ENCODE measurements at places on chromosomes 1 and 21.

DNA sequence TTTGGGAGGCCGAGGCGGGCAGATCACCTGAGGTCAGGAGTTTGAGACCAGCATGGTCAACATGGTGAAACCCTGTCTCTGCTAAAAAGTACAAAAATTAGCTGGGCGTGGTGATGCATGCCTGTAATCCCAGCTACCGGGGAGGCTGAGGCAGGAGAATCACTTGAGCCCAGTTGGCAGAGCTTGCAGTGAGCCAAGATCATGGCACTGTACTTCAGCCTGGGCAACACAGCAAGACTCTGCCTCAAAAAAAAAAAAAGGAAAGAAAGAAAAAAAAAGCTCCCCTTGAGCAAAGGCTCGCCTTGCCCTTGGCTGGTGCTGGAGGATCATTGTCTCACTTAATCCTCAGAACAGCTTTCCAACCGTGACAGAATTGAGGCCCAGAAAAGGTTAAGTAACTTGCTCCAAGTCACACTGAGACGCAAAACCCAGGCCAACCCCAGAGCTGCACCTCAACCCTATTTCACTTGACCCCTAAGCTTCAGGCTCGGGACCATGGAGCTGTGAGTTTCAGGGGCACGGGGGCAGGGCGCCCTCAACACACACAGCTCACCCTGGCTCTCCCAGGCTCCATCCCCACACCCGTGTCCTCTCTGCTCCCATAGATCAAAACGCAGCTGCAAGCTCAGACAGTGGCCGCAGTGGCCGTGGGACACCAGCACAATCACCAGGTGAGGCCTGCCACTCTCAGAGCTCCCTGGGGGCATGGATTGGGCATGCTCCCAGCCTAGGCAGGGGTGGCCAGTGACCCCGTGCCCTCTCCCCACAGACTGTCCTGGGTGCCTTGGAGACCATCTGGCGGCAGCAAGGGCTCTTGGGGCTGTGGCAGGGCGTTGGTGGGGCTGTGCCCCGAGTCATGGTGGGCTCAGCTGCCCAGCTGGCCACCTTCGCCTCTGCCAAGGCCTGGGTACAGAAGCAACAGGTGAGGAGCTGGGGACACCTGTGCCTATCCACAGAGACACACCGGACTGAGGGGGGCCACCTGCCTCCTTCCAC lies 1.6 kb downstream of the SLC25A34 start:
- no peak for DNase-seq

GRCh38 chr1:19367584-19368041 lies 55.5 kb downstream of the SLC66A1 start:
- no peak for DNase-seq

DNA sequence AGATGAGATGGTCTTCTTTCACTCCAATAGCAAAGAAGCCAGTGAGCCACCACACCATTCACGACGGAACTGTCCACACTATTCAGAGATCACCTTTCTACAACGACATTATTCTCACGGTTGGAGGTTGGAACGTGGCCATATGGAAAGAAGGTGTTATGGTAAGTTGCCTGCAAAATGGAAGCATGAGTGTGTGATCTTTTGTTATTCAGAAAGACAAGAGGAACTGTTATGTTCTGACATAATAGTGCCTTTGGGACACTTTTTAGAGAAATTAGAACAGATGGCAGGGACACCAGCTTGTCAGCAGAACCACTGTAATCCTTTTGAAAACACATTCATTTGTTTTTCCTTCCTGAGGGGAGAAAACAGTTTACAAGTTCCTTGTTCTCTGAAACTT lies 75.8 kb upstream of the MCOLN3 start:
- DNase-seq, result peak; percentile 54

GRCh38 chr1:11858968-11859871 lies 475 bp upstream of the NPPB start:
- no peak for DNase-seq

GRCh38 chr1:222643606-222643937 lies 25.7 kb downstream of the MIA3 start:
- DNase-seq, result no peak

DNA sequence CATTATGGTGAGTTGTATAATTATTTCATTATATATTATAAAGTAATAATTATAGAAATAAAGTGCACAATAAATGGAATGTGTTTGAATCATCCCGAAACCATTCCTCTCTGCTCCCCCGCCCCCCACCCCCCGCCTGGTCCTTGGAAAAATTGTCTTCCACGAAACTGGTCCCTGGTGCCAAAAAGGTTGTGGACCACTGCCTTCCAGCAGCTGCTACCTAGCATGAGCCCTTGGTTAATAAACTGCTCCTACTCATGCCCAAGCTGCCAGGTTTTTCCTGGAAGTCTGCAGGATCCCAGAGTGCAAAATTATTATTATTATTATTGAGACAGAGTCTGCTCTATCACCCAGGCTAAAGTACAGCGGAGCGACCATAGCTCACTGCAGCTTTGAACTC lies 6.8 kb upstream of the IFNGR2 start:
- DNase-seq, result no peak

DNA sequence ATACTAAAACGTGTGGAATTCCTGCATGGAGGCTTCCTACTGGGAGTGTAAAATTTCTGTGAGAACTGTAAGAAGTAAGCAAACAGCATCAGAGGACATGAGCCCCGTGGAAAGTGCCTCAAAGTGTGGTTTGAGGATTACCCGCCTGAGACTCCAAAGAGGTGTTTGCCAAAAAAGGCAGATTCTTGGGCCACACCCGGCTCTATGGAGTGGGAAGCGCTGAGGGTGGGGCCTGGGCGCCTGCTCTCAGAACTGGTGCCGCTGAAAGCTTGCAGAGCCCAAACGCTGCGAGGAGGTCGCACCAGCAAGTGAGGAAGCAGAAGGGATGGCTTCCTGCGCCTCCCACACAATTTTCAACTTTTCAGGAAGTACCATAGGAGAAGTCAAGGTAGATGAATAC lies 43.0 kb upstream of the PSEN2 start:
- no peak for DNase-seq

DNA sequence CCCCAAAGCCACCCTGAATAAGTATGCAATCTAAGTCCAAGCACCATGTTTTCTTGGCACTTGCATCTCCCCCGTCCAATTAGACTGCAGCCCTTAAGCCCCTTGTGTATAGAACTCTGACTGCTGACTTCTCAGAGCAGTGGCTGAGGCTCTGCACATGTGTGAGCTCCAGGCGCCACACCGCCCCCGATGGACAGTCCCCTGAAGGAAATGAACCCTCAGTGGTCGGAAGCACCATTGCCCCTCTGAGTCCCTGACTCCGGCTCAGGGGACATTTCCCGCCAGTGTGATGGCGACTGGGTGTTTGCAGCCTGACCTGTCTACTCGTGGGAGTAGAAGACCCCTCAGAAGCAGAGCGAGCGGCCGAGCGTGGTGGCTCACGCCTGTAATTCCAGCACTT lies 37.2 kb upstream of the SCCPDH start:
- no peak for DNase-seq

GRCh38 chr21:45643021-45643980 lies at the start of gene PCBP3:
PCBP3 (plus strand) TSS chr21:45643725; CDS start chr21:45850086, 206,361 bp downstream.
- peak; percentile 90 for DNase-seq

- DNase-seq, result no peak
Observed at GRCh38 chr1:116494353-116494692, 76.5 kb downstream of the CD58 start.

DNA sequence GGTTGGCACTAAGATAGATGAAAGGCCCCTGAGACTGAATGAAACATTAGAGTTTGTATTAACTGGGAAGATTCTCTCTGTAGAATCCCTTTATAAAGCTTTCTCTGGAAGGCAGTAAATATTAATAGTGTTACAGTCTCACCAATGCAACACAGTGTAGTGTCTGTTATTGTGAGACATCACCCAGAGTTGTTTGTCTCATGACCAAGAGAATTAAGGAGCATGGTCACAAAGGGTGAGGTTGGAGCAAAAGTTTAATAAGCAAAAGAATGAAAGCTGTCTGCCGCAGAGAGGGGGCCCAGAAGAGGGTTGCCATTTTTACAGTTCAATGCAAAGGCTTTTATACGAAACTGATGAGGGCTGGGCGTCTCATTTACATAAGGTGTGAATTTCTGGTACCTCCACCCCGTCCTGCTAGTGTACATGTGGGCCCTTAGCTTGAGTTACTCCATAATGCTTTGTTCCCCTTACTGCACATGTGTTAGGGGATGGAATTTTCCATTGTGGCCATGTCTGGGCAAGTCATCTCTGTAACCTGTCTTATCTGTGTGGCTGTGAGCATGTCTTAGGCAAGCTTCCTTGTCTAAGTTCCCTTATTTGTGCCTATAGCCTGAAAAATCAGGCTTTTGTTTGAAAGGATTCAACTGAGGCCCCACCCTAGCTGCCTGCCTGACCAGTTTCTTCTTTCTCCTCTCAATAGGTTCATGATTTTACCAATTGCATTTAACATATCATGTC lies 184.1 kb downstream of the RASAL2 start:
- DNase-seq, result no peak

DNA sequence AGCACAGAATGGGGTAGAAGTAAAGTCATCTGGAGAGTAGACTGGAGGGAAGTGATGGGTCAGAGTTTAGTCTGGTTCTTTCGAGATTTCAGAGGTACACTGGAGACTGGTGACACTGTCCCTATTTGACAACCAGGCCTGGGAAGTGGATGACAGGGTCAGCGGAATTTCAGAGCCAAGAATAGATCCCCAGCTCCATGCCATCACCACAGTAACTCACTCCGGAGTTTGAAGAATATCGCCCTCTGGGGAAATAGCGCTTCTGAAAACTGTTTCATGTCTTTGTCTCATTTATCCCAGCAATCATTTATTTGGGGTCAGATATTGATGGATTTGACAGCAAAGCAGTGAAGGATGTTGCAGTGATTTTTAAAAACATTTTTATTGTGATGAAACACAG lies 7.6 kb upstream of the NFASC start:
- DNase-seq, result no peak

GRCh38 chr1:15950763-15951295 lies 25.1 kb downstream of the ZBTB17 start:
- DNase-seq, result no peak

DNA sequence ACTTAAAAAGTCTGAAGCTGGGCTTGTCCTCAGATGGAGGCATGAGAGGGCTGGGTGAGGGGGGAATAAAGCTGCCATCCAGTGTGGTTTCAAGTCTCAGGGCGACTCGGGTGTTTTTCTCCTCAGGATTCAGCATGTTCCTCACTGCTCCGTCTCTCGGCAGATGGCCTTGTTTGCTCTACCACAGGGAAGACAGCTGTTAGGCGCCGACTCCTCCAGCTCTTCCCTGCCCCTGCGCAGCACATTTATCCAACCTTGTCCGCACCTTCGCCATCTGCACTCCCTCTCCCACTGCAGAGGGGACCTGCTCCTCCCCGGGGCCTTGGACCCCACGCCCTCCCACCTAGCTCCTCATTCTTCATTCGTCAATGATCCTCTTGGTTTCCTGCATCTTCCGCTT lies 16.6 kb upstream of the S100A11 start:
- DNase-seq, result no peak

GRCh38 chr1:163161337-163161736 lies 41.4 kb downstream of the RGS5 start:
- DNase-seq, result no peak
